Common myeloid progenitor, CD34-positive (primary cell): ENCODE measurements at places on chromosomes 11 and 22.

DNA sequence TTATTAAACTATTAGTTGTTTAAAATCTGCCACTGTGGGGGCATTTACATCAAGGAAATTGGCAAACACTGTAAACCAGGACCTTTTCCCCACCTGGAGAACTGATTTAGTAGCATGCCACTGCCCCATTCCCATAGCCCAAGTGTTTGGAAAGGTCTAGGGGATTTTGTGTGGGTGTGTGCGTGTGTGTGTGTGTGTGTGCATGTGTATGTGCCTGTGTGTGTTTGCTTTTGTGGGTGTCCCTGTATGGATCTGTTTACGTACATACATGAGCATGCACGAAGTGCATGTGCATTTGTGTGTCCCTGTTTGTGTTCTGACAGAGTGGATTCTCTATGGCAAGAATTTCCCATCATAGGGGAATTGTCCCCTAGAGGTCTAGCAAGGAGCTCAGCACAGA lies 62.7 kb upstream of the LMO1 start:
- DNase-seq, result no peak

DNA sequence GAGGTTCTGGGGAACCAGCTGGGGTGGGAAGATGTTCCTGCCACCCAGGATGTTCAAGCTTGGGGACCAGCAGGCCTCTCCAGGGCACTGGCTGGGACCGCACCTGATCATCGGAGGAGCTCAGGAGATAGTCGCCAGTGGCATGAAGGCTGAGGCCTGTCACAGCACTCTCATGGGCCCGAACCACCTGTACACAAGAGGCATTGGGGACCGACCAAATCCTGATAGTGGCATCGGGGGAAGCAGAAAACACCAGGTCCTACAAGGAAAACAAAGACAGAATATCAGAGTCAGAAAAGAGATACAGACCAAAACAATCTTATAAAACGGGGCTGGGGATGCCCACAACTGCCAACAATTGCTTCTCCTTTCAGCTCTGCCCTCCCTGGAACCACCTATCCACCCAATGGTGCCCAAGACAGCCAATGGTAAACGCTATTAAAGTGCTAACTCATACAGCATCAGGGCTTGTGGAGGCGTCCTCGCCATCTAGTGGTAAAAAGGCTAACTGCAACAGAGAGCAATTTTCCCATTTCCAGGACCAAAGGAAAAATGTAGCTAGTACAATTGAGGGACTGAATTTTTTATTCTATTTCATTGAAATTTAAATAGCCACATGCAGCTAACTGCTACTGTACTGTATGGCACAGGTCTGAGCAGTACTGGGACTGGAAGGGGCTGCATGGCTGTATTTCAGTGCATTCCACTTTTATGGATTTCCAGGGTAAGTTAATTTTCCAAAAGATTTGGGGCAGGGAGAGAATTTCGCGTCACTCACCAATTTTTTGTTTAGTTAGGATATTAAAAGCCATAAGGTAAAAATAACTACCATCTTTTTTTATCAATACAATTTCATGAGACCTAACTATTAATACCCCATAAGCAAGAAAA lies 7.1 kb downstream of the PRPF19 start:
- DNase-seq, result peak; percentile 94

- DNase-seq, result no peak
Measured at GRCh38 chr11:116278076-116278475, 494.7 kb downstream of the BUD13 start.

DNA sequence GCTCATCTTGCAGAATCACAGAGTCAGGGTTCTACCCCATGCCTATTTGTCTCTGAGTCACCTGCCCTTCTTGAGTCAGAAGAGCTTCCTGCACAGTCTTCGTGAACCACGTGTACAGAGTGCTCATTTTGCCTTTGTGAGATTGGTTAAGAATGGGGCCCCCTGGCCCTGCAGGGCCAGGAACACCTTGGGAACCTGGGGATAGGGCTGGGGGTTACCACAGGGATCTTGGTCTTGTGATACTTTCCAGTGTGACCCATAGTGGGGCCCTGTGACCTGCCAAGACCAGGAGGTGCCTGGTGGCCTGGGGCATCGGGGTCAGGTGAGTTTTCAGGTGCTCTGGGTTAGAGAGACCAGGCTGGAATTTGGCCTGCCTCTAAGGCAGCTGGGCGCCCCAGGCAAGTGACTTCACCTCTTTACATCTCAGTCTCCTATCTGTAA lies 9.4 kb downstream of the TMPRSS13 start:
- no peak for DNase-seq

DNA sequence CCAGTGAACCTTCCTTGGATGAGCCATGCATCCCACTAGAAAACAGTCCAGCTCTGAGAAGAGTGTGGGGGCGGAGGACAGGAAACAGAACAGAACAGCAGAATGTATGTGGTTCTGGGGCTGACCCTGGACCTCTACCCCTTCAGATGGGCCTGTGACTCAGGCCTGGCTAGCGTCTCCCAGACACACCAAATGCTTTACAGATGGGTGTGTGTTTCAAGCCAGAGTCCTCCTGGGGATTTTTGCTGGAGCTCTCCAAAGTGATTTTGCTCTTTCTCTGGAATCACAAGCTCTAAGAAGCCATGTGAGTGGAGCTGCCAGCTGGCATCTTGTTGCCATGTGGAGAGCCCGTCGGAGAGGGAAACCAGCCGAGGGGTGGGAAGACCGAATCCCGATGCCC lies 13.2 kb upstream of the C1QTNF4 start:
- no peak for DNase-seq

- no peak for DNase-seq
Measured at GRCh38 chr11:33895752-33896137, 3.9 kb upstream of the LMO2 start.

- no peak for DNase-seq
Measured at GRCh38 chr11:46728659-46729040, 9.6 kb downstream of the F2 start.

DNA sequence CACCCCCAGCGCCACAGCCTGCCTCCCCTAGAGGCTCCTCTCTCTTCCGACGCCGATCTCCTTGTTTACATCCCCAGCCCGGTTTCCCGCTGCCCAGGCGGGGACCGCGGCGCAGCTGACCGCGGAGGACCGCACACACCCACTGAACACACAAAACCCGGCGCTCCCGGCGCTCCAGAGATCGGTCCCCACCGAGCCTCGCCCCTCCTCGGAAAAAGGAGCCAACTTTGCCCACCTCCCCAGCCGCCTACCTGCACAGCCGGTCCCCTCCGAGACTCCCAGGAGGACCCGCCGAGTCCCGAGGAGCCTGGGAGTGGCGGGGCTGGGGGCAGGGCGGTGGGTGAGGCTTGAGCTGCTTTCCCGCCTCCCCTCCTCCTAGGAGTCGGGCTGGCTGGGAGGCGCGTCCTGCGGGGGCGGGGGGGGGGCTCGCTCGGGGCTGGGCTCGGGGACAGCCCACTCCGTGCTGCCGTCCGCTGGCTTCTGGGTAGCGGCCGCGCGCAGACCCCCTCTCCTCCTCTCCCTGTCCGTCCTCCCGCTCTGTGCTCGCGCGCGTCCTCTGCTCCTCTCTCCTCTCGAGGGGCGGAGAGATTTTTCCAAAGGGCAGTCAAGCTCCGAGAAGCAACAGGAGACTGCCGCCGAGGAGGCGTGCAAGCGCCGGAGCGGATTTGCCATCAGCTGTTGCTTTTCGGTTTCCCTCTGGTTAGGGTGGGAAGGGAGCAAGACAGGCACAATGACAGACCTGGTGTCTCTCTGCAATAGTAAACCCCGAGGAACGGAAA lies at the start of gene FXYD6:
Gene FXYD6, minus strand, starts transcription at position 318 of the 779 bp plus-strand sequence. CDS start 33,882 bp downstream, outside the sequence.
- DNase-seq, result no peak

DNA sequence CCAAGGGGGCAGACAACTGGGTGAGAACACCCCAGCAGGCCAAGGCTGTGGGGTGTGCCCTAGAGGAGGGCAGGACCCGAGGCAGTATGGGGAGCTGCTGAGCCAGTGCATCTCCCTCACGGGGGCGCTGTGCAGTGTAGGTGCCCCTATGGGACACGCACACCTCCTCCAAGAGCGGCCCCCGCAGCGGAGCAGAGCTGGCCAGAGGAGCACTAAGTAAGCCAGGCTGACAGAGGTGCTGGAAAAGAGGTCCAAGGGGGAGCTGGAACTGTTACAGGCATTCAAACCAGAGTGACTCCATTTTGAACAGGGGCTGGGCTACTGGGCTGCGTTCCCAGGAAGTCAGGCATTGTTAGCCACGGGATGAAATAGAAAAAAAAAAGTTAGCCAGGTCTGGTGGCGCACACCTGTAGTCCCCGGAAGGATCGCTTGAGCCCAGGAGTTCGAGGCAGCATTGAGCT lies 41.8 kb downstream of the TST start:
- peak; percentile 77 for DNase-seq

GRCh38 chr11:130327716-130328115 lies 13.0 kb upstream of the ZBTB44 start:
- no peak for DNase-seq

GRCh38 chr22:29313126-29313575 lies 2.3 kb downstream of the RASL10A start:
- peak; percentile 81 for DNase-seq

GRCh38 chr11:88300888-88301487 lies 36.5 kb downstream of the CTSC start:
- no peak for DNase-seq

DNA sequence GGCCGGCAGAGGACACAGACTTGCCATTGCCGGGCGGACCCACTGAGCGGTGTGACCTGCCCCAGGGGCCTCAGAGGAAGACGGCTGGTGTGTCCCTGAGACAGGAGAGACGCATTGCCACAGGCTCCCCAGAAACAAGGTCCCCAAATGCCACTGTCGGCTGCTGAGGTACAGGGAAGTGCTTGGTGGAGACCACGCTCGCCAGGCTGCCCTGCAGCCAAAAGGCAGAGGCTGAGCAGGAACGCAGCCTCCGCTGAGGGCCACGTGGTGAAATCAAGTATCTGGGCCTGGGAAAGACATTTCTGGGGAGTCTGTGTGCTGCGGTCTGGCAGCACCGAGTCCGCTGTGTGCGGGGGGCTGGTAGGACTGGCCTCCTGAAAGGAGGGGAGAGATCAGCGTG lies 794.9 kb downstream of the BRD1 start:
- DNase-seq, result no peak

DNA sequence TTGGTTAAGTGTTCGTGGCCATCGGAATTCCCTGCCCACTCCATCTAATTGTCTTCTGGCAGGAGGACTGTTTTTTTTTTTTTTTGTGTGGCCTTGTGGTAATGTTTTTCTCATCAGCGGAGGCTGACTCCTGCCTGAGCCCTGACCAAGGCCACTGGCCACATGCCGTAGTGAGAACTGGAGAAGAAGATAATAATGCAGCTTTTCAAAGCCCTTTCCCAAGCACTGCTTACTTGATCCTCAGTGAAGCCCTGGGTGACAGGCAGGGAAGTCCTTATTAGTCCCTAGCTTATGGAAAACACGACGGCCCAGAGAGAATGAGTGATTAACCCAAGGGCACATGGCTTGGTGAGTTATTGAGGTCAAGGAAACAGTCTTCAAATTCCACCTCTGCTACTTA lies 71.2 kb downstream of the ADM start:
- no peak for DNase-seq

- no peak for DNase-seq
Measured at GRCh38 chr11:41005986-41006385, 453.5 kb downstream of the LRRC4C start.

- no peak for DNase-seq
Measured at GRCh38 chr11:100316952-100317351, 370.1 kb upstream of the ARHGAP42 start.

DNA sequence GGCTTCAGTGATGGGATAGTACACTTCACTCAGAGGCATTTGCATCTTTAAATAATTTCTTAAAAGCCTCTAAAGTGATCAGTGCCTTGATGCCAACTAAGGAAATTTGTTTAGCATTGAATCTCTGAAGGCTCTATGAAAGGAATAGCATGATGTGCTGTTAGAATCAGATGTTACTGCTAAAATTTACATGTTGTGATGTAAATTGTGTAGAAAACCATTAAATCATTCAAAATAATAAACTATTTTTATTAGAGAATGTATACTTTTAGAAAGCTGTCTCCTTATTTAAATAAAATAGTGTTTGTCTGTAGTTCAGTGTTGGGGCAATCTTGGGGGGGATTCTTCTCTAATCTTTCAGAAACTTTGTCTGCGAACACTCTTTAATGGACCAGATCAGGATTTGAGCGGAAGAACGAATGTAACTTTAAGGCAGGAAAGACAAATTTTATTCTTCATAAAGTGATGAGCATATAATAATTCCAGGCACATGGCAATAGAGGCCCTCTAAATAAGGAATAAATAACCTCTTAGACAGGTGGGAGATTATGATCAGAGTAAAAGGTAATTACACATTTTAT lies 4.6 kb downstream of the MALAT1 start:
- no peak for DNase-seq

DNA sequence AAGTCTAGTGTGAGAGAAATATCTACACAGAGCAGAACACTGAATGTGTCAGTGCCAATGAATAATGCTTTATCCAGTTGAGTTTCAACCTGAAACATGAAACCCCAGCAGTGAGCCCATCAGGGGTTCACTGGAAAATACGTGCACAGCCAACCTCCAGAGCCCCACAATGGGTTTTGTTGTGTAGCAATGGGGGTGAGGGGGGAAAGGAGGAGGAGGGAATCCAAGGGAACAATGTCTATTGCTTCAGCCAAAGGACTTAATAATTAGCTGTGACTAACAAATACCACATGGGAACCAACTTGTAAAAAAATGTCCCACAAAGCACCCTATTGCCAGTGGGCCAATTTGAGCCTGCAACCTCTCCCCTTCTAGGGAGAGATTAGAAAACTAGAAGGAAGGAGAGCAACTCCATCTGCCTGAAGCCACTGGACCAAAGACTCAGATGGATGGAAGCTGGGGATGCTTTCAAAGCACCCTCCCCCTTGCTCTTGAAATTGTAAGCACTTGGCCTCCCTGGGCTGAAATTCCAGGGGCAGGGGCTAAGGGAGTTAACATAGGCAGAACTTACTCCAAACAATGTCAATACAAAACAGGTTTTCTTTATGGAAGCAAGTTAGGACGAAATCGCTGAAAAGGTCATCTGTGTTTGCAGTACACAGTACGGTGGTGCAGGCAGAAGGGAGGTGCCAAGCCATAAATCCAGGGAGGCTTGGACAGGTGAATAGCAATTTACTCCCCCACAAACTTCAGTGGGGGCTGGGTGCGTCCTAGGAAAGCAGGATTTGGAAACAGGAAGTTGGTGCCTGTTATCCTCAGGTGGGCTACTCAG lies 99.8 kb downstream of the ARL14EP start:
- no peak for DNase-seq

DNA sequence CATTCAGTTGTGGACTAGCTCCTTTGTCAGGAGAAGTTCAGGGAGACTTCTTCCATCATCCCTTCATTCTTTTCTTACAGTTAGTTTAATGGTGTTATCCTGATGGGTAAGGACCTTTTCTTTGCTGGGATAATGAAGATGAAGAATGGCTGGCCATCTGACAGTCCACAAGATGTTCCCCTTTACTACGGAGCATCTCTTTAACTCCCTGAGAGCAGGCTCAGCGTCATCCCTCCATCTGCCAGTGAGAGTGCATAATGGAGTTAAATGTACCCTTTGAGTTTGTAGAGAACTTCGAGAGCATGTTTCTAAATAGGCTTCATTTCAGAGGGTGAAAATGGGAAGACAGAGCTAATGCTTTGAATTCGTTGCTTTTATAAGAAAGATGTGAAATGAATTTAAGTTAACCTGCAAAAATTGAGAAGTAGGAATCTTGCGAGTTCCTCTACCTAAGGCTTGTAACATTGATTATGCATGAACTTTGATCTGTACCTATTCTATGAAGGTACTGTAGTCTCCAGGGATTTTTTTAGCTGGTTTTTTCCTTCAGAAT lies 1.7 kb downstream of the EP300 start:
- peak; percentile 36 for DNase-seq
